ENCODE measurements at places on chromosomes 6 and 20.

DNA sequence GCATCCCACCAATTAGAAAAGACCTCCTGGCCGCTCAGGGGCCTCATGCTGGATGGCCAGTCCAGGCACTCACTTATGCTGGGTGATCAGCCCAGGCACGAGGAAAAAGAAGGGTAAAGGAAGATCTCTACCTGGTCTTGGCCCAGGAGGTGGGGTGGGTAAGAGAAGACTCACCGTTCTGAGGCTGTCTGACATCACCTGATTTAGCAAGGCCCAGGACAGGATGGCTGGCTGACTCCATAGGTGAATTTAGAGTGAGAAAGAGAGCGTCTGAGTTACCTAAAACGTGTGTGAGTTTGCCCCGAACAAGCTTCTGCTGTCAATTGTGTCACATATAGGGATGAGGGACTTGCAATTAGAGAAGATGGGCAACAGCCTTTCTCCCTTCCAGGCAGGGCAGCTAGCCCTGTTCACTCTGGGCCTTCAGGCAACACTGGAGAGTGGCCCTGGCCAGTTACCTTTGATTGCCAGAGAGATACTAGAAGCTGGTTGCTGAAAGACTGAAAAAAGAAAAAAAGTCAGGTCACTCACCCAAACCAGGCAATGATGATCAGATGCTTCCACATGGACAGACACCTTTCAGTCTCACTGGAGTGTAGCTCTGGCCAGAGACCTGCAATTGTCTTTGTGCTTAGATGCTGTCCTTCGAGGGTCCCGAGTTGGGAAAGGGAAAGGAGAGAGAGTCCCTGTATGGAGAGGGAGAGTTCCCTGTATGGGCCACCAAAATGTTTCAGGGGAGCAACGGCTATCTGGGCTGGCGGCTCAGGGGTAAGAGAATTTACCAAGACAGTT lies 35.7 kb upstream of the IER3 start:
- DNase-seq = no peak

GRCh38 chr20:51399006-51399890 lies 143.3 kb downstream of the NFATC2 start:
- peak; percentile 82 for DNase-seq

DNA sequence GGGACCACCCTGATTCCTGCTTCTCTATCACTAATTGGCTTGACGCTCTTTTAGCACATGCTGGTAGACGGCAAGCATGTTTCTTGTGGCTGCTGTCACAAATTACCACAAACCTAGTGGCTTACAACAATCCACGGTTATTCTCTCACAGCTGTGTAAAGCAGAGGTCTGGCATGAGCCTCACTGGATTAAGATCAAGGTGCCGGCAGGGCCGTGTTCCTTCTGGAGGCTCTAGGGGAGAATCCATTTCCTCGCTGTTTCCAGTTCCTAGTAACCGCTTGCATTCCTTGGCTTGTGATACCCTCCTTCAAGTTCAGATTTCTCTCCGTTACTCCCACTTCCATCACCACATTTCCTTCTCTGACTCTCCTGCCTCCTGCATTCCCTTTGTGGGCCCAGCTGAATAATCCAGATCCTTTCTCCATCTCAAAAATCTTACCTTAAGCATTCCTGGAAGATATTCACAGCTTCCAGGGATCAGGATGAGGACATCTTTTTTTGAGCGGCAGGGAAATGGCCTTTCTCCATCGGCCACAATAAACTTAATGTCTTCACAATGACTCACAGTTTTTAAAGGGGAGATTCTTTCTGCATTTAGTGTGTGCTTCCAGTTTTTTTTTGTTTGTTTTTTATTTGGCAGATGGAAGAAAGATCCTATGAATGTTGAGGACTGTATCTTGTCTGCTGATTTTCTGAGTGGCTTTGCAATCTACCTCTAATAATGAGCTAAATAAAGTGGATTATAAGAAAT lies 39.9 kb downstream of the BMP6 start:
- DNase-seq = no peak

GRCh38 chr20:10641893-10642292 lies 31.9 kb downstream of the JAG1 start:
- no peak for DNase-seq

GRCh38 chr20:47770935-47771334 lies 14.3 kb downstream of the SULF2 start:
- no peak for DNase-seq

- no peak for DNase-seq
Observed at GRCh38 chr20:37977786-37978185, 55.5 kb downstream of the TTI1 start.

- DNase-seq = no peak
Observed at GRCh38 chr6:156351346-156351966, 425.7 kb upstream of the ARID1B start.

DNA sequence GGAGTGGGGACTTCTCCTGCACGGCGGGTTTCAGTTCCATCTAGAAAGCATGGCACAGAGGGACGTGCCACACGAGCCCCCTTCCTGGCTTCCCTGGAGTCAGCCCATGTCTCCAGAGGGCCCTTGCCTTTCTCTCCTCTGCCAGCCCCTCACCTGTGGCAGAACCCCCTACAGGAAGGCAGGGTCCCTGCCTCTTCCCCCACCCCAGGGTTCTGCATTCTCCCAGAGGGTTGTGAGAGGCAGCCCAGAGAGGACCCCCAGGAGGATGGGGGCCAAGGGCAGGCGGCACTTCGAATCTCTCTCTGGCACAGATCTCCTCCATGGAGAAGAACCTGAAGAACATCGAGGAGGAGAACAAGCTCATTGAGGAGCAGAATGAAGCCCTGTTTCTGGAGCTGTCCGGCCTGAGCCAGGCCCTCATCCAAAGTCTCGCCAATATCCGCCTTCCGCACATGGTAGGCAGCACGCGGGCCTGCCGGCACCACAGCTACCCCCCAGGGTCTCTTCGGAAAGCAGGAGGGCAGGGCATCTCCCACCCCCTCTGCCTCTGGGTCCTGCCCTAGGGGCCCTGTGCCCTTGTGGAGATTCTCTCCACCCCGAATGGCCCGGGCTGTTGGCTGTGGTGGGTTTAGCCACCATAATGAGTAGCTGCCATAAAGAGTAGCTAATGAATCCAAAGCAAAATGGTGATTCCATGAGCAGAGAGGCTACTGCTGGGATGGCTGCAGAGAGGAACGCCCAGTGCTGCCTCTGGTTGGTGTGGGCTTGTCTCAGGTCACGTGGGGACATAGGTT lies 15.9 kb upstream of the PCMTD2 start:
- no peak for DNase-seq

DNA sequence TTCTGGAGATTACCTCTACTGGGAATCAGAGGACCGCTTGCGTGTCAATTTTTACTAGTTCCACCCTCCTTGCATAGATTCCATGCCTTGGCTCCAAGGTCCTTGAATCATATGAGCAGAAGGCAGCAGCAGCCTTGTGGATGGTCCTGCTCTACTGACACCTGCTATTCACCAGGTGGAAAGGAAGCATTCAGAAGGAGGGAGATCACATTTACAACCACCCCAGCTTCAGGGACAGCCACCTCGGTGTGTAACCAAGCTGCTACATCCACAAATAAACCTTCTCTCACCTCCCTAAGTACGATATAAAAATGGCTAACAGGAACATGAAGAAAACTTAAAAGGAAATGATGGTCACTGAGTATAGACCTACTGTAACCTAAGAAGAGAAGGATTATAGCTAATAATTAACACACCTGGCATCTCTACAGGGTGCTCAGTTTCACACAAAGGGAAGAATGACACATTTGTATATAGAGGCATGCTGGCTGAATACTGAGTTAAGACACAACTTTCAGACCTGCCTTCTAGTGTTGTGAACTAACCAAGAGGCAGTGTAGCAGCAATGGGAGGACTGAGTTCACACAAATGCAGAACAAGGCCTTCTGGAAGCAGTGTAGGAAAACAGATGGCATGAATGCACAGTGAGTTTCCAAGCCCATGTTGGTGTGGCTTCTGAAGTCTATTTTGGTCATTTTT lies 46.3 kb upstream of the SRPK1 start:
- DNase-seq = no peak

- no peak for DNase-seq
Observed at GRCh38 chr20:7540923-7541322, 399.3 kb downstream of the HAO1 start.

DNA sequence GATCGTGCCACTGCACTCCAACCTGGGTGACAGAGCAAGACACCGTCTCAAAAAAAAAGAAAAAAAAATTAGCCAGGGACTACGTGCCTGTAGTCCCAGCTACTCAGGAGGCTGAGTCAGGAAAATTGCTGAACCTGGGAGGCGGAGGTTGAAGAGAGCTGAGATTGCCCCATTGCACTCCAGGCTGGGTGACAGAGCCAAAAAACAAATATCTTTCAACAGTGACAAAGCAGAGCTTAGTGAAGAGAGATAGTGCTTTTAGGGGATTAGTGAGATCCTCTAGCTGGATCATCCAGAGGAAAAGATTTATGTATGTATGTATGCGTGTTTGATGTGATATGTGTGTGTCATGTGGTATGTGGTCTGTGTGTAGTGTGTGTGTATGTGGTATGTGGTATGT lies 56.6 kb downstream of the IL22RA2 start:
- DNase-seq = no peak

DNA sequence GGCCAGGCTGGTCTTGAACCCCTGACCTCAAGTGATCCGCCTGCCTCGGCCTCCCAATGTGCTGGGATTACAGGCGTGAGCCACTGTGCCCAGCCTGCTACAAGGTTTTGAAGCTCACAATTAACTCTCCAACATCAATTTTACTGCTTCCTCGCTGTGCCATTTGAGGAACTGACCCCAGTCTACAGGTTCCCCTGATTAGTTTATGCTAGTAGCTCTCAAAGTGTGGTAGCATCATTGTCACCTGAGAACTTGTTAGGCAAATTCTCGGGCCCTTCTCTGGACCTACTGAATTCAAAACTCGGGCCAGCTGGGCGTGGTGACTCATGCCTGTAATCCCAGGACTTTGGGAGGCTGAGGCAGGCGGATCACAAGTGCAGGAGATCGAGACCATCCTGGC lies 49.4 kb downstream of the MCUR1 start:
- no peak for DNase-seq

GRCh38 chr6:94501516-94501915 lies 1075.8 kb upstream of the MANEA start:
- DNase-seq = no peak

GRCh38 chr6:158040051-158040803 lies 58.6 kb downstream of the SYNJ2 start:
- peak; percentile 87 for DNase-seq

DNA sequence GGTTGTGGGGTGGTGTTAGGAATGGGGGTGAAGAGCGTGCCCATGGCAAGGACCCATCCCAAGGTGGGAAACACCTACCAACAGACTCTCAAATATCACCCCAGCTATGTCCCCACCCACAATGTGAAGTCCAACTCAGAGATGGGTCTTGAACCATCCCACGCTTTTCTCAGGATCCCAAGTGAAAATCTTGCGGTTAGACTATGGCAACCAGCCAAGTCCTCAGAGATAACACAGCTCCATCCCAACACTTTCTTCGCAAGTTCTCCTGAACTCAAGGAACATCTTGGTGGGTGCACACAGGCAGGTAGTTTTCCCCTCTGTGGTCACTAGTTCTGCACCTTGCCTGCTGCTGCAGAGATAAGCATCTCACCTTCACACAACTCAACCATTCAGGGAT lies 116.0 kb downstream of the CDC5L start:
- DNase-seq = no peak

- no peak for DNase-seq
Observed at GRCh38 chr6:36674942-36675341, 3.6 kb upstream of the CDKN1A start.

GRCh38 chr6:133187114-133187513 lies 54.0 kb upstream of the EYA4 start:
- DNase-seq = no peak
